ENCODE measurements at places on chromosomes 2 and 18.

DNA sequence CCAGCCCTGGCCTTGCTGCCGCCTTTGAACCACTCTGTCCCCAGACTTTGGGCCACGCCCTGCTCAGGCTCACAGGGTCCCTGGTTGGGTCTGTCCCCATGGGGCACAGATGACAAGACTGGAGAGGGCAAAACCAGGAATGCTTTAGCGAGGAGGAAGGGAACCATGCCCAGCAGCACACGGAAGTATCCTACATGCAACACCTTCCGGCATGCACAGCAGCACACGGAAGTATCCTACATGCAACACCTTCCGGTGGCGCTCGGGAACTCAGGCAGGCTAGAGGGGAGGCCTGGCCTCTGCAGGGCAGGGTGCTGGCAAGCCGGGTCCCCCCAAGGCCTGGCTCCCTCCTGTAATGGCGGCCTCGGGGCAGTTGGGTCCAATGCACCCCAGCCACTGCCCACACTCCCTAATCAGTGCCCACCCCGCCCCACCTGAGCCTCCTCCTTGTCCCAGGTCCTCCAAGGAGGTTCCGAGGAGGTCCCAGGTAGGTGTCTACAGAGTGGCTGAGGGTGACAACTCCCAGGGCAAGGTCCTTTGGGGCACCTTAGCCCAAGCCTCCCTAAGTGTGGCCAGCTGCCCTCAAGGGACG, 33.6 kb upstream of the SNED1 start:
- DNase-seq: peak; percentile 16

GRCh38 chr2:205032093-205032551, 486.8 kb downstream of the PARD3B start:
- no peak for DNase-seq

GRCh38 chr2:43021791-43022509, 204.5 kb downstream of the ZFP36L2 start:
- peak; percentile 79 for DNase-seq

GRCh38 chr2:134372141-134372540, 118.3 kb downstream of the MGAT5 start:
- DNase-seq: no peak

DNA sequence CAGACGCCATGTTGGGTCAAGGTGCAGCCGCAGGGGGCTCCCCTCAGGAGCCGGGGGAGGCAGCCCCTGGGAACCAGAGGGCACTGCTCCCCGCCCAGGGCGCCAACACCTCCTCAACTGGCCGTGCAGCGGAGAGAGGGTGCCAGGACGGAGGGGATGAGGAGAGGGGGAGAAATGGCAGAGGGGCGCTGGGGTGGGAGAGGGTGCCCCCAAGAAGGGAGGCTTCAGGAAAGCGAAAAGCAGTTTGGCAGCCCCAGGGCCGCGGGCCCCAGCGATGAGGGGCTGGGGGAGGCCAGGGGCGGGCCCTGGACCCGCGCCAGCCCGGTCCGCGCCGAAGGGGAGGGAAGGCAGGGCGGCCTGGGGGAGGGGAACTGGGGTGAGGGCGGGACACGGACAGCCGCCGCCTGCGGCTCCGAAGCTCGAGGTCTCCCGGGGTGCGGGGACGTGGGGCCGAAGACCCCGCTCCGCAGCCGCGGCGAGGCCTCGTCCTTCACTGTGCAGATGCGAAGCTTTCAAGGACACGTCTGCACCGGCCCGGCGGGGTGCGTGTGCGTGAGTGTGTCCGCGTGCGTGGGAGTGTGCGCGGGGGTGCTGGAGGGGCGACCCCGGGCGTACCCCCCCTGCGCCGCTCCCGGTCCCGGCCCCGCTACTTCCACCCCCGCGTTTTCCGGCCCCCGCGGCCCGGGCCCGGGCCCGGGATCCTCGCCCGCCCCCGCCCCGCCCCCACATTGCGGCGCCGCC, 1.4 kb downstream of the DNMT3A start:
- no peak for DNase-seq

DNA sequence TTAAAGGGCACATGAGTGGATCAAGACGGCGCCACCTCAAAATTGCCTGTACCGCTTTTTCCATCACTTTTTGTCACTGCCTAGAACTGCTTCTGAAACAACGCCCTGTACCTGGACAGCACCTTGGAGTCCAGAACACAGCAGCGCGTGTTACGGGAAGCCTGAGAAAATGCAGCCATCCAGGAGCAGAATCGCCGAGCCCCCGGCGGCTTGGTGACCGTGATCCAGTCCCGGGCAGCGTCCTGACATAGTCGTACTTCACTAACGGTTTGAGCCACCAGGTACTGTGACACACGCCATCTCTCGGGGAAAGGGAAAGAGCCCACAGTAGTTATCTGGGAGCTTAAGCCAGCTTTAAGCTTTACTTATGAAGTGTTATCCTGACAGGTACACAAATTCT, 168.9 kb upstream of the SALL3 start:
- DNase-seq: no peak

DNA sequence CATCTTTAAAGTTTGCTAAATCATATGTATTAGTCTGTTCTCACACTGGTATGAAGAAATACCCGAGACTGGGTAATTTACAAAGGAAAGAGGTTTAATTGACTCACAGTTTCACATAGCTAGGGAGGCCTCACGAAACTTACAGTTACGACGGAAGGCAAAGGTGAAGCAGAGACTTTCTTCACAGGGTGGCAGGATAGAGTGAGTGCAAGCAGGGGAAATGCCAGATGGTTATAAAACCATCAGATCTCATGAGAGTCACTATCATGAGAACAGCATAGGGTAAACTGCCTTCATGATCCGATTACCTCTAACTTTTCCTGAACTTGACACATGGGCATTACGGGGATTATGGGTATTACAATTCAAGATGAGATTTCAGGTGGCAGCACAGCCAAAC, 1075.2 kb upstream of the NRXN1 start:
- no peak for DNase-seq

GRCh38 chr2:100803334-100803733, 16.6 kb upstream of the NPAS2 start:
- DNase-seq: no peak

All from dorsolateral prefrontal cortex (tissue), 122 donors.